ENCODE measurements at places on chromosomes 16 and 17.

- no peak for DNase-seq
Observed at GRCh38 chr17:78211032-78211431, 3.0 kb upstream of the BIRC5 start.

- DNase-seq, result no peak
Observed at GRCh38 chr17:56870081-56870651, 36.2 kb downstream of the DGKE start.

DNA sequence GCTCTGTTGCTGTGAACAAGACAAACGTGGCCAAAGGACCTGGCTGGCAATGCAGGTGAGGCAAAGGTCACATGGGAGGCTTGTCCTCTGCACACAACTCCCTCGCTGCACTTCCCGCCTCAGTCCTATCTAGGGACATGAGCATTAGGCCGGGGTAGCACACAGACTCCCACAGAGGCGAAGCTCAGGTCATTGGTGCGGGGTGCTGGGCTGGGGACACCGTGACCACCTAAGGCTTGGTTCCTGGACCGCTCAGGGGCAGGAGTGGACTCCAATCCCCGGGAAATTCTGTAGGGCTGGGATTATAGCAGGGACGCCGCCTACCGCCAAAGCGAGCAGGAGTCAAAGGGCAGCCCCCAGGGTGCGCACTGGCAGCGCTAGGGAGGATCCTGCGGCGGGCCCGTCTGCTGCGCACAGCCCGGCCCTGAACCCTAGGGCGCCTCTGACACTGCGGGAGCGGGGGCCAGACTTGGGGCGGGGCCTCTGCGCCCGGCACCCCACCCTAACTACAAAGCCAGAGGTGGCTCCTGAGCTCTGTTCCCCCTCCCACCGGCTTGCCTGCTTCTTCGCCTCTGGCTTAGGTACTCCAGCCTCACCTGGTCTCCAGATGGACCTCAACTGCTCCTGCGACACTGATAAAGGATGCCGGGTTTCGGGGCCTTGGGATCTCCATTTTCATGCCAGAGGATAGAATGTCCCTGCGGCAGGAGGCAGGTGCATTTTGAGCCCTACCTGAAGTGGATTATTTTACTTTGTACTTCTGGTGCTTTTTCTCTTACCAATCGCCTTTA lies 3.9 kb upstream of the MT1B start:
- no peak for DNase-seq

GRCh38 chr17:81097134-81097942 lies 62.4 kb downstream of the BAIAP2 start:
- no peak for DNase-seq

GRCh38 chr16:11071829-11072228 lies 127.5 kb downstream of the CLEC16A start:
- no peak for DNase-seq

DNA sequence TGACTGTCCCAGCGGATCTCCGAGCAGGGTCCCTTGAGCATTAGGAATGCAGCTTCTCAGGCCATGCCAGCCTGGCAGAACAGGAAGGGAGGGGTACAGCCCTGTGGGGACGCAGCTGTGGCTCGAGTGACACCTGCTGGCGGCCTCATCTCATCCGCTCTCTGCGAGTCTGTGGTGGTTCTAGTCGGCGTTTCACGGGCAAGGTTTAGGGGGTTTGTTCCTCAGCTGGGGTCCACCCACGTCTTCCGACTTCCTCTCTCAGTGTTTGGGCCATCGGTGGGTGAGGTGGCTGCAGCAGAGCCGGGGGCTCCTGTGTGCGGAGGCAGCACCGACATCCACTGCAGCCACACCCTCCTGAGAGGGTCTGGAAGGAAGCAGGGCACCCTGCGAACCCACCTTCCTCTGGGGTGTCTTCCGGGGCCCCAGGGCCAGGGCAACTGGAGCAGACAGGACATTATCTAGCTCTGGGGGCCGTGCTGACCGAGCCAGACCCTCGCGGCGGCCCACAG lies 33.3 kb downstream of the JPH3 start:
- peak; percentile 74 for DNase-seq

- no peak for DNase-seq
Observed at GRCh38 chr16:27402964-27403600, 1.1 kb downstream of the IL21R start.

DNA sequence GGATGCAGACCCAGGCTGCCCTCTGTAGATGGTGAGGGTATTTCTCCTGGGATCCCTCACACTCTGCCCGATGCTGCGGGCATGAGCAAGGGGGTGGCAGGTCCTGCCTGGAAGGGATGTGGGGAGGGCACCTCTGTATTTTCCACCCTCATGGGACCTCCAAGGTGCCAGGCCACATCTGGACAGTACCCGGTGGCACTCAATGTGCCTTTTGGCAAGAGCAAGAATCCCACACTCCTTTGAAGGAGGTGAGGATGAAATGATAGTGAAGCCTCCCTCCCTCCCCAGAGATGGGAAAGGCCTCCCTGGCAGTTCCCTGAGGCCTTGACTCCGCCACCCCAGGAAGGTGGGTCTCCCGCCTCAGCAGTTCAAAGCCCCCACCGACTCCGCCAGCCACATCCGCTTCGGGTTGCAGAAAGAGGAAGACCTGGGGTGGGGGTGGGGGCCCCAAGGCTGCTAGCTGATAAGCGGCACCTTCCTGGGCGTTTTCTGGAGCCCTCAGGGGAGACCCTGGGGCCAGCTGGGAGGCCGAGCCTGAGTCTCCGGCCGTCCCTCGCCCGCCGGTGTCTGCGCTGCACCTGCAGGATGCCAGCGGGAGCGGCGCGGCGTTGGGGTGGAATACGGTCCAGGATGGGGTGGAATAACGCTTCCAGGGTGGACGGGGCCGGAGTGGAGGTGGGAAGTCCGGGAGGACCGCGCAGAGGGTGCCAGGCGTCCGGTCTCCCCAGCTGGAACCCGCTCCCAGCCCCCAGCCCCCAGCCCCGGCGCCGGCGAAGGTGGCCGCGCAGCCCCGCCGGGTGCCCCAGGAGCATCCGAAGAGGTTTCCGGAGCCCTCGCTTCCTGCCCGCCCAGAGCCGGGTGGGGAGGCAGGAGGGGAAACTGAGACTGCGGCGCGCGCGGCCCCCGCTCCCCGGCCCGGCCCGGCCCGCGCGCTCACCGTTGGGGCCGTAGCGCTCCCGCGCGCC lies 718 bp downstream of the ATP2A3 start:
- DNase-seq, result peak; percentile 83

DNA sequence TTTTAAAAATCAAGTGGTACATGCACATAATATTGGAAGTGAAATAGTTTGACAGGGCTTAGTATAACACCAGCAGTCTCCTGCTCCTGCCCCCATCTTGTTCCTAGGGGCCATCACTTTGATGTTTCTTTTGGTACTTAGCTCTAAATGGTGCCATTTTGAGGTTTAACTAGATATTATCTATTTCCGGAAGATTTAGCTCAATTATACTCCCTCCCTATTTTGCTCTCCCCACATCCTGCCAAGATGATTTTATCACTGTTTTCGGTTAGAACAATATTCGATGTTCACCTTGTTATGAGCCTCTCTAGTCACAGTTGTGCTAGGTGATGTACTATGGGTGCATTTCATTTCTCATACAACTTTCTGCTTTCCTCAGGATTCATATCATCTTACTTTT lies 20.0 kb upstream of the SLC35G3 start:
- peak; percentile 87 for DNase-seq

GRCh38 chr17:28908640-28909167 lies 5.8 kb upstream of the DHRS13 start:
- no peak for DNase-seq

- DNase-seq, result no peak
Observed at GRCh38 chr17:7318121-7318860, 3.1 kb upstream of the GPS2 start.

GRCh38 chr16:86961171-86961601 lies 356.0 kb downstream of the C16orf95 start:
- DNase-seq, result no peak

DNA sequence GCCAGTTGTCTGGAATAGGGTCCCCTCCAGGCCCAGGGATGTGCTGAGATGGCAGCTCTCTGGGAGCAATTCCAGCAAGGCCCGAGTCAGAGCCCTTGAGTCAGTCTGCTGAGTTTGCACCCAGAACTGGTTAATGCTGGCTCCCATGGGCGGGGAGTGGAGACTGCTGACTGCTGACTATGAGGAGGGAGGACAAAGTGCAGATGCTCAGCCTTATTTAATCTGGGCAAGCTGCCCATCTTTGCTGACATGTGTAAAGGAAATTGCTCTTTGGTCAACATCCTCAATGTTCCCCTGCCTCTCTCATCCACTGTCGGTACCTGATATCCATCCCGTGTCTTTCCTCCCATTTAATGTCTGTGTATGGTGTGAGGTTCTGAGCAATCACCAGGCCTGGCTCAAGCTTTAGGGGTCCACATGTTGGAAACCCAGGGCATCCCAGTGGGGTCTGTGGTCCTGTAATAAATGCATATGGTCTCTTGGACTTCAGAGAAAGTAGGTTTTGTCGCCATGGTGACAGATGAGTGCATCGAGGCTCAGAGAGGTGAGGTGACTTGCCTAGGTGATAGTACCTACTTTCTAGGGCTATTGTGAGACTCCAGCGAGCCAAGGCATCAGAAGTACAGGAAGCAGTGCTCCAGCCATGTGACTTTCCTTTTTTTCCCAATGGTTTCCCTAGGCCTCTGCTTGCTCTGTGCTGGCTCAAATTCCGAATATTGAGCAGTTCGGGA lies 20.0 kb upstream of the RNF135 start:
- no peak for DNase-seq

DNA sequence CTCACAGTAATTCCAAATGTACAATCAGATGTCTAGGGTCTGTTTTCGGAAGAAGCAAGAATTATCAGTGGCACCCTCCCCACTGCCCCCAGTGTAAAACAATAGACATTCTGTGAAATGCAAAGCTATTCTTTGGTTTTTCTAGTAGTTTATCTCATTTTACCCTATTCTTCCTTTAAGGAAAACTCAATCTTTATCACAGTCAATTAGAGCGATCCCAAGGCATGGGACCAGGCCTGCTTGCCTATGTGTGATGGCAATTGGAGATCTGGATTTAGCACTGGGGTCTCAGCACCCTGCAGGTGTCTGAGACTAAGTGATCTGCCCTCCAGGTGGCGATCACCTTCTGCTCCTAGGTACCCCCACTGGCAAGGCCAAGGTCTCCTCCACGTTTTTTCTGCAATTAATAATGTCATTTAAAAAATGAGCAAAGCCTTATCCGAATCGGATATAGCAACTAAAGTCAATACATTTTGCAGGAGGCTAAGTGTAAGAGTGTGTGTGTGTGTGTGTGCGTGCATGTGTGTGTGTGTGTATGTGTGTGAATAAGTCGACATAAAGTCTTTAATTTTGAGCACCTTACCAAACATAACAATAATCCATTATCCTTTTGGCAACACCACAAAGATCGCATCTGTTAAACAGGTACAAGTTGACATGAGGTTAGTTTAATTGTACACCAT lies 59.7 kb downstream of the HLF start:
- no peak for DNase-seq

- no peak for DNase-seq
Observed at GRCh38 chr16:56109205-56109604, 82.1 kb upstream of the GNAO1 start.

DNA sequence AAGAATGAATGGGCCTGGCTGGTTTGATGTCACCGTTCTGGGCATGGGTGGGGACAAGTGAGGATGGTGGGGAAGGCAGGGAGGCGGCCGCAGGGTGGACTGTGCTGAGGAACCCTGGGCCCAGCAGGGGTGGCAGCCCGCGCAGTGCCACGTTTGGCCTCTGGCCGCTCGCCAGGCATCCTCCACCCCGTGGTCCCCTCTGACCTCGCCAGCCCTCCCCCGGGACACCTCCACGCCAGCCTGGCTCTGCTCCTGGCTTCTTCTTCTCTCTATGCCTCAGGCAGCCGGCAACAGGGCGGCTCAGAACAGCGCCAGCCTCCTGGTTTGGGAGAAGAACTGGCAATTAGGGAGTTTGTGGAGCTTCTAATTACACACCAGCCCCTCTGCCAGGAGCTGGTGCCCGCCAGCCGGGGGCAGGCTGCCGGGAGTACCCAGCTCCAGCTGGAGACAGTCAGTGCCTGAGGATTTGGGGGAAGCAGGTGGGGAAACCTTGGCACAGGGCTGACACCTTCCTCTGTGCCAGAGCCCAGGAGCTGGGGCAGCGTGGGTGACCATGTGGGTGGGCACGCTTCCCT lies 6.5 kb upstream of the SERPINF1 start:
- DNase-seq, result no peak

DNA sequence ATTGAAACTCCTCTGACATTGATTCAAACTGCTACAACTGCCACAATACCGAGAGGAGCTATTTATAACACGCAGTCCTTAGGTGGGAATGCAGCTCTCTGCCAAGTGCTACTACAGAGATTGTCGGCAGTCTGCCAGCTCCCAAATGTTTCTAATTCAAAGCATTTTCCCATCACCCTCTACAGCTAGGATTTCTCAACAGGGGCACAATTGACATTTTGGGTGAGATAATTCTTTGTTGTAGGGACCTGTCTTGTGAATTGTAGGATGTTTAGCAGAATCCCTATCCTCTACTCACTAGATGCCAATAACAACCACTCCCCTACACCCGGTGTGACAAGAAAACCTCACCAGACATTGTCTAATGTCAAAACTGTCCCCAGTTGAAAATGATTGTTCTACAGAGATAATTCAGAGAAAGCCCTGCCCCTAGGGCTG lies 7.8 kb upstream of the N4BP1 start:
- no peak for DNase-seq

- DNase-seq, result no peak
Observed at GRCh38 chr17:70855401-70856054, 686.2 kb downstream of the KCNJ2 start.

DNA sequence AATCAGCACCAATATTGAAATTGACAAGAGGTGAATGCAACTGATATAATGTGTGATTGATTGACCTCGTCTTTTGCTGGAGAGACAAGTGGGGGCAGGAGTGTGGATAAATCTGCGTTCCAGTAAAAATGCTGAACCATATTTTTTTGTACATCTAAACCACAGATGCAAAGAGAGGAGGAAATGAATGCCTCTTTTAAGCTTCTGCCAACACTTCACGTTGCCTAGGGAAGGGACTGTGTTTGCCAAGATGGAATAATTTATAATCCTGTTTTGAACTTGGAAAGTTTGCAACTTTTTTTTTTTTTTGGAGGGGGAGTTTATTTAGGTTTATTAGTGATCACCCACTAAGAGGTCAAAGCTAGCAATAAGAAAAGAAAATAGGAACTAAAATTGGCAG lies 288.2 kb upstream of the EEF2KMT start:
- no peak for DNase-seq

GRCh38 chr16:54479546-54479945 lies 193.0 kb upstream of the IRX3 start:
- DNase-seq, result no peak

GRCh38 chr16:83705856-83706255 lies 101.9 kb upstream of the HSBP1 start:
- no peak for DNase-seq

GRCh38 chr17:29019475-29020181 lies 13.8 kb upstream of the SEZ6 start:
- DNase-seq, result no peak

- DNase-seq, result peak; percentile 51
Observed at GRCh38 chr17:48678141-48678971, 44.0 kb downstream of the PRAC1 start.

GRCh38 chr17:48589060-48589830 lies 796 bp downstream of the HOXB3 start:
- DNase-seq, result no peak
